Activated naive CD4-positive, alpha-beta T cell treated with anti-CD3 and anti-CD28 coated beads, Interleukin-2, amount 50 U/mL, for 72 hours (primary cell): ENCODE measurements at places on chromosomes 11 and 22.
A peak's percentile ranks its signal among the peaks of the same experiment; 100 is the strongest.

GRCh38 chr11:8756201-8756600, 73.6 kb downstream of the RPL27A start:
- DNase-seq: no peak

- DNase-seq: no peak
Observed at GRCh38 chr11:122030286-122030685, 85.7 kb downstream of the BLID start.

- no peak for DNase-seq
Observed at GRCh38 chr11:120011836-120012235, 126.1 kb downstream of the TRIM29 start.

DNA sequence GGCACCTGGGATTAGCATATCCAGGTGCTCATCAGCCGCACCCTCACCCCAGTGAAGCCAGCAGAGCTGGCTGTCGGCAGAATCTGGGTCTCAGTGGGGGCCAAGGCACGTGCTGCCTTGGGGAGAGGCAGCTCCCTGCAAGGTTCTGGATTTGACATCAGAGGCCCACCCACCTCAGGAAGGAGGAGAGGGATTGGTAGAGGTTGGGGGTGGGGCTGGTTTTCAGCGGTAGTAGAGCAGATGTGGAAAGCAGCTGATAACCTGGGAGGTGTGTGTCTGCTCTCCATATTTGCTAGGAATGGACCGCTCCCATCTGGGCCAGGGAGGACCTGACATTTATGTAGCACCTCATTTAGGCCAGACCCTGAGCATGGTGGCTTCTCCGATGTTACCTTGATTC, 147.5 kb downstream of the GRIK4 start:
- no peak for DNase-seq

- DNase-seq: no peak
Observed at GRCh38 chr11:87236368-87236767, 198.6 kb downstream of the TMEM135 start.

DNA sequence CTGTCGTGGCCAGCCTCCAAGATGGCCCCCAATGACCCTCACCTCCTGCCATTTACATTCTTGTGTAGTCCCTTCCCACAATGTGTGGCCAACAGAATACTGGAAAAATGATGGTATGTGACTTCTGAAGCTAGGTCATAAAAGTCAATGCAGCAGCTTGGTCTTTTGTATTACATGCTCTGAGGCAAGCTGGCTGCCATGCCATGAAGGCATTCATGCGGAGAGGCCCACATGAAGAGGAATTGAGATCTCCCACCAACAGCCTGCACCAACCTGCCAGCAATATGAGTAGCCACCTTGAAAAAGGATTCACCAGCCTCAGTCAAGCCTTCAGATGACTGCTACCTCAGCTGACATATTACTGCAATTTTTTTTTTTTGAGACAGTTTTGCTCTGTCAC, 4.6 kb downstream of the MRTFA start:
- DNase-seq: no peak

DNA sequence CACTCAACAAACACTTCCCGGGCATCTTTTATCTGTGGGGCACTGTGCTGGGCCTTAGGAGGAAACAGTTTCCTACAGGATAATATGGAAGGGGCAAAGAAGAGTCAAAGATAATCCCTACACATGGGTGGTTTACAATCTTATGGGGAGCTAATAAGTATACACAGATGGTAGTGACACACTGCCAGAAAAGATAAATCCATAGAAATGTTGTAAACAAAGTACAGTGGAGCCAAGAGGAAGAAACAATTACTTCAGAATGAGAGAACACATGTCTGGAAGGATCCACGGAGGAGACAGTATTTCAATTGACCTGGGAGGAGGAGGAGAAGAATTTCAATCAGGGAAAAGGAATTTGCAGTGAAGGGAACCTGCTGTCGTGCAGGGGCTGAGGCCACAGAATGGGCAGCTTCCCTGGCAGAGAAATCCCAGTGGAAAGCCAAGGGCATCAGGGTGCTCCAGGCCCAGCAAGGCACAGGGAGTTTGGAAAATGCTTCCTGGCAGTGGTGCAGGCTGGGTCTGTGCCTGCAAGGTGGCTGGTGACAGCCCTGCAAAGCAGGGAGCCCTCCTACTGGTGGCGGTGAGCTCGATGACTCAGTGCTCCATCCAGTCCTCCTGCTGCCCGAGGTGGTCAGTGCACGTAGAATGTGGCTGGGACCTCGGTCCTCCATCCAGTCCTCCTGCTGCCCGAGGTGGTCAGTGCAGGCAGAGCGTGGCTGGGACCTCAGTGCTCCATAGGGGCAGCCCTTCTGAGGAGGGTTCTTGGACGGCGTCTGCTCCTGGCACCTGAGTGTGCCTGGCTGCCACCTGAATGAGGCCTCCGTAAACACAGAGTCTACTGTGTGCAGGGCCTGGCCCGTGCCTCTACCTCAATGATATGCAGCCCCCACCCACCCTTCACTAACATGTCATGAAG, 444.3 kb upstream of the B3GAT1 start:
- no peak for DNase-seq

- DNase-seq: peak; percentile 23
Observed at GRCh38 chr22:41576877-41577276, 12.8 kb downstream of the PMM1 start.

- no peak for DNase-seq
Observed at GRCh38 chr22:26541167-26541819, 29.0 kb upstream of the TFIP11 start.

- no peak for DNase-seq
Observed at GRCh38 chr11:96074551-96075310, 150.8 kb upstream of the MTMR2 start.

DNA sequence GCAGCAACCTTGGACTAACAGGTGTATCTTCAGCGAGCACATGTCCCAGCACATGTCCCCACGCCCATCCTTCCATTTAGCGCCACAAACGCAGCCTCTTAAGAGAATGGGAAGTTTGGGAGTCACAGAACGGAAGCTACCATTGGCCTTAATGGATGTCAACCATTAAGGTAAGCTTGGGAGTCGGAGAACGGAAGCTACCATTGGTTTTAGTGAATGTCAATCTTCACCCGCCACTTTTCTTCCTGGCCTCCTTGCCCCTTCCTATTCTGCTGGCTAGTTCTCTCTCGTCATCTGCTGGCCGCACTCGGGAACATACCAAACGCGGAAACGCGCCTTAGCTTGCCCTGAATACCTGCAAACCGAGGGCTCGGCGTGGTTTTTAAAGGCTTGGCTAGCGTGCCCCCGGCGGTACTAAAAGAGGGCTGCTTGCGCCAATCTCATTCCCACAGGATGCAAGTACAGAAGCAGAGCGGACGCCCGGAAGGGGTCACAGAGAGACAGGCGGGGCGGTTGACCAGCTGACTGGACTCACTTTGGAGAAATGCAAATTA, 24.3 kb downstream of the GLYATL1 start:
- DNase-seq: no peak

DNA sequence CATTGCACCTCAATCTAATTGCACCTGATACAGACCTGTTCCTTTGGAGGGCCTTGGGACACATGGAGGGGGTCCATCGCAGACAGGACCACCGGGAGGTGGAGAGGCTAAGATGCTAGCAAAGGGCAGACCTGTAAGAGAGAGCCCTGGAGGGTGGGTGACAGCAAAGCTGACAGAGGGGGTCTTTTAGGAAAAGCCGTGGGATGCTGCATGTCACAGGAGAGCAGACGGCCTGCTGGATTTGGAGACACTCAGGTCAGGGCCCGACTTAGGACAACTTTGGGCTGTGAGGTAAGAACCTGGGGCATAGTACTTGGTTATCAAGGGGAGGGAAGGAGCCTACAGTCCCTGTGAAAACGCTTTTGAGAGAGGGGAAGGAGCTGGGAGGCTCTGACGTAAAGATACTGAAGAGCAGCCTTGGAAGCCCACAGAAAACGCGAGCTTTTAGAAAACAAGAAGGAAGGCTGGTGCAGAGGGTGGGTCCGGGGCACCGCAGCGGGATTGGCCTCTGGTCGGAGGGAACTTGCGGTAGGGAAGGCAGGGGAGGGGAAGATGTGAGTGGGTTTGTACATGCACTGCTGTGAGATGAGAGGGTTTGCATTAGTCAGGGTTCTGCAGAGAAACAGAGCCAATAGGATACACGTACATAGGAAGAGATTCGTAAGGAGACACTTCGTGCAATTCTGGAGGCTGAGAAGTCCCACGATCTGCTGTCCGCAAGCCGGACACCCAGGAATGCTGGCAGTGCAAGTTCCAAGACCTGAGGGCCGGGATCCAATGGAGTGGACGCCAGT, 868.5 kb downstream of the TBC1D22A start:
- DNase-seq: no peak

- no peak for DNase-seq
Observed at GRCh38 chr11:36868380-36868779, 270.3 kb upstream of the RAG2 start.

DNA sequence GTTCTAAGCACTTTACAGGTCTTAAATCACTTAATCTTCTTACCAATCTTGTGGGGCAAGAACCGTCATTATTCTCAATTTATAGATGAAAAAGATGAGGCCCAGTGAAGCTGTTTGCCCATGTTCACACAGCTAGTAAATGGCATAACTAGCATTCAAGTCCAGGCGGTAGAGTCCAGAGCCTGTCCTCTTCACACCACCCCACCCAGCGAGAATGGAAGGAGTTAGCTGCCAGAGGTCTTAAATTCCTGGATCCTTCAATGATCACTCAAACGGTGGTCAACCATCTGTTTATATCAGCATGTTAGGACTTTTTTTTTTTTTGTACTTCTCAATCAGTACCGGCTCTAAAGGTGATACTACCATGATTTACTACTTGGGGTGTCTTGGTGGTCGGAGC, 43.3 kb downstream of the PARVA start:
- DNase-seq: no peak

DNA sequence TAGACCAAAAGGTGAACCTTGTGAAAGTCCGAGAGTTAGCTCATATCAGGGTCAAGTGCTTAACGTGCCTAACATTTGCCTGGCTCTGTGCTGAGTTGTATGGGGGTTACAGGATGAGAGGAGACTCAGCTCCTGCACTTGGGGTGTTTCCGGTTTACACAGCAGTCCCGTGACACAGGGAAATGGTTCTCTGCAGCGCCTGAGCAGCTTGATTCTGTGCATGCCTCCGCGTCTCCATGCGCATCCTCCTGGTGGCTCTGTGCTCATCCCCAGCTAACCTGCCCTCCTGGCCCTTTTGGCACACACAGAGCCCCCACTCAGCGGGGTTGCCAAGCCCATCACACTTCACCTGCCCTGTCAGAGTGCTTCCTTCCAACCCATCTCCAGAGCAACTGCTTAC, 238.3 kb upstream of the TBCEL start:
- DNase-seq: peak; percentile 23

DNA sequence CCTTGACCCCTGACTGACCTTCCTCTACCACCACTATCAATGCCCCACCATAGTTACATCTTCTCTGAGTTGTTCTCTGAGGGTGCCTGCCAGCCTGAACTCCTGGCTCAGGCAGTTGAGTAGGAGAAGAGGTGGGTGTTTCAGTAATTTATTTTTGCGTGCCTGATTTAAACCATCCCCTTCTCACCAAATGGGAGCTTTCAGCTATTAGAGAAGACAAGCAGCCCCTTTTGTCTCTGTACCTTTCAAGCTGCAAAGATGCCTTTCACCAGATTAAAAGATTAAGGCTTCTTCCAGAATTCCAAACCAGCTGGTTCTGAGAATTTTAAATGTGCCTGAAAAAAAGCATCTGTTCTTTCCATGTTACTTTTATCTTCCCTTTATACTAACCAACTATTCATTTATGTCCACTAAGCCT, 223.8 kb downstream of the FAM76B start:
- no peak for DNase-seq

DNA sequence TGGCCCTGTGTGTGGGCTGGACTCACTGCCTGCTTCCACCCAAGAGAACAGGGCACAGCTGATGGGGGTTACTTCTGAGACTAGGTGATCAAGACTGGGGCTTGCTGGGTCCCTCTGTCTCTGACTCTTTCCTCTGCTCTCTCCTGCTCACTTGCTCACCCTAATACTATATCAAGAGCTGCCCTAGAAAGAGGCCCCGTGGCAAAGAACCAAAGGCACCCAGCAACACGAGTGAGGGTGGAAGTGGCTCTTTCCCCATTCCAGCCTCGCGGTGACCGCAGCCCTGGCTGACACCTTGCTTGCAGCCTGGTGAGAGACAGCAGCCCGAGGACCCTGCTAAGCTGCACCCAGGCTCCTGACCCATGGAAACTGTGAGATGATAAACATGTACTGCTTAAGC, 20.7 kb upstream of the NFAM1 start:
- DNase-seq: no peak

GRCh38 chr11:97610854-97611253, 1221.0 kb downstream of the JRKL start:
- DNase-seq: no peak

DNA sequence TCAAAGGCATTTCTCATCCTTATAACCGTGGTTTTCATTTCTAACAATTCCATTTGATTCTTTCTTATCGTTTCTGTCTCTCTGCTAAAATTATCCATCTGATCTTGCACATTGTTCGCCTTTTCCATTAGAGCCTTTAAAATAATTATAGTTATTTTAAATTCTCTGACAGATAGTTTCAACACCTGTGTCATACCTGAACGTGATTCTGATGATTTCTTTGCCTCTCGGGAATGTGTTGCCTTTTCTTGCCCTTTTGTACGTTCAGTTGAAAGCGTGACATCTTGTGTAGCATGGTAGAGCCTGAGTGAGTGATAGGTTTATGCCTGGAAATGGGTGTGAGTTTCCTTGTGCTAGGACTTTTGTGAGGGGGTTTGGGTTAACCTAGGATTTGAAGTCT, 121.5 kb upstream of the NARS2 start:
- no peak for DNase-seq

- no peak for DNase-seq
Observed at GRCh38 chr11:128251140-128251539, 336.2 kb downstream of the ETS1 start.

- DNase-seq: no peak
Observed at GRCh38 chr11:87779276-87780067, 395.8 kb downstream of the RAB38 start.

DNA sequence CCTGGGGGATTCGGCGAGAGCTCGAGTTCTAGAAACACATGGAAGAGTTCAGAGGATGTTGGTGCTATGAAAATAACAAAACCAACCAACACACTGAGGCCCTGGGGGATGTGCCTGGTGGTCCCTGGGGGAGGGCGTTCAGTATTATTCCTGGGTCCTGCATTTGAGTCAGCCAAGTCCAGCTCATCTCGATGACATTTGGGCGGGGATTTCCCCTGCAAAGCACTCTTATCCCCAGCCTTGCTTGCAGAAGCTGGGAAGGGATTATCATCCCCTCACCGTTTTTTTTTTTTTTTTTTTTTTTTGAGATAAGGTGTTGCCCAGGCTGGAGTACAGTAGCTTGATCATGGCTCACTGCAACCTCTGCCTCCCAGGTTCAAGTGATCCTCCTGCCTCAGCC, 2.1 kb upstream of the SMIM38 start:
- no peak for DNase-seq
